ENCODE measurements at places on chromosomes 3 and 15. TPM values are rescaled to one million over a fixed set of nuclear protein-coding genes. Genes with fewer than 3 reads are reported as not detected.

The XIRP1 gene
- not detected for total RNA-seq

DNA sequence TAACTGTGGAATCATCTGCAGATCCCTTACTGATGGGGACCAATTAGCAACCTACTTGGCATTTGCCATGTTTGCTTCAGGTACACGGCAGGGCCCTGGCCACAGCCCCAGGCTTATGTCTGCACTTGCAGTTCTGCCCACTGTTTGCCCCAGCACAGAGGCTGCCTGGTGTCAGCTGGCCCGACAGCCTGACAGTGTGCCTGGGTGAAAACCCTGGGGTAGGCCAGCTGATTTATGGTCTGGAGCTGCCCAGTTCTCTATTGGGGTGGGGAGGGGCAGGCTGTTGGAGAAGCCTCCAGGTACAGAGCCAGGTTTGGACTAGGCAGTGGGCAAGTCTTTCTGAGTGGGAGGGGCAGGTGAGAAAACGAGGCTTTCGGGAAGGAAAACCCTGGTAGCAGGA is 11.2 kb upstream of the TGM5 start:
- no peak overlapping the region for H3K27ac ChIP-seq
- H3K36me3 ChIP-seq, result no peaks in the 10 kb centered on the region
- no peak for DNase-seq
- H3K4me1 ChIP-seq, result no peaks in the 10 kb centered on the region

The SPINK8 gene
- not detected for total RNA-seq

DNA sequence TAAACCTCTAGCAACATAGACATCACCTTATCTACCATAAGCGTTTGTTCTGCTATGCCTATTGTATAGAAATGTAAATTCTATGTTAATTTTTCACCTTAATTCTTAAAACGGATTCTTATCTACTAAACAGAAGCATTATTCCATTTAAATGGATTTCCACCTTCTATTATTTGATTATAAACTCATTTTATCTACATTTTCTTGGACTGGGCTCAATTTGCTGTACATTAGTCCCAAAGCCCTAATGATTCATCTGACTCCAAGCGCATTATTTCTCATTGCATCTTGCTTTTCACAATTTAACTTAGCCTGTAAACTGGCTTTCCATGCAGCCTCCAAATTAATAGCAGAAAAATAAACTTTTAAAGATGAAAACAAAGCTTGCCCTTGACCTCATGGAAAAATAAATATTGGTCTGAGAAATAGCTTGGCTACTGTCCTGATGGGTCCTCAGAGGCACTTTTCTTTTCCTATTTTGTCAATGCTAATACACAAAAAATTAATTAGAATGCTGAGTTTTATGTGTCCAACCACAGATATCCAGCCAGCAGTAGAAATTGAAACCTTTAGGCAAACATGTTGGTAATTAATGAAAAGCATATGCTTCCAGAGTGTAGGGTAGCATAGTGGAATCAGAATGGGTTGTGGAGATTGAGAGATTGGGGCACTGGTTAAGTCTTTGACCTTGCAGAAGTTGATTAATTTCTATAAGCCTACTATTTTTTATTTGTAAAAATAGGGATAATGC is 81.4 kb upstream of the CFAP20DC start:
- H3K36me3 ChIP-seq, result no peaks in the 10 kb centered on the region
- no peaks in the 10 kb centered on the region for H3K4me1 ChIP-seq
- H3K27ac ChIP-seq, result no peak overlapping the region
- H3K27me3 ChIP-seq, result peaks cover 4% of the 10 kb centered on the region
- no peak for DNase-seq

The PRR23B gene
- not detected for total RNA-seq

- no peak overlapping the region for H3K4me3 ChIP-seq
- no peaks in the 10 kb centered on the region for H3K27me3 ChIP-seq
- peaks cover 20% of the 10 kb centered on the region for H3K4me1 ChIP-seq
- no peak for DNase-seq
Observed at GRCh38 chr3:13020159-13020750, 53.0 kb downstream of the IQSEC1 start.

DNA sequence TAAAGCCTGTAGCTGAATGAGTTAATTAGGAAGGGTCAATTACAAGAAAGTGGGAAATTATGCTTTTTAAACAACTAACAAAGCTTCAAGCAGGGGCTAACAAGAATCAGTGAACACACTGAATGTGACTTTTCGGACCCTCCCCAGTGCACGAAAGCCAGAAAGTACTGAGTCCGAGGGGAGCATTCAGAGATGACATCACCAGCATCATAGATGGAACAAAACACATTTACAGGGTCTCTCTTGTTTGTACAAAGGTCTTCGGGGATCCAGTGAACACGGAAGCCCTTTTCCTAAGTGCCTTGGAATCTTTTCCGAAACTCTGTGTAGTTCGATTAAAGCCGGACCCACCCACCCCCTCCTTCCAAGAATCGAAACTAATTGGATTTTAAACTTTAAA is 829 bp downstream of the DCP1A start:
- H3K27me3 ChIP-seq, result no peaks in the 10 kb centered on the region
- peak overlapping the region; percentile 99 for H3K27ac ChIP-seq
- DNase-seq, result no peak
- H3K4me3 ChIP-seq, result peak overlapping the region; percentile 90
- H3K4me1 ChIP-seq, result peaks cover 28% of the 10 kb centered on the region

GRCh38 chr3:111385971-111386495 is 156.0 kb upstream of the CD96 start:
- no peaks in the 10 kb centered on the region for H3K36me3 ChIP-seq
- no peaks in the 10 kb centered on the region for H3K4me1 ChIP-seq
- no peak overlapping the region for H3K4me3 ChIP-seq
- DNase-seq, result no peak
- H3K27me3 ChIP-seq, result no peaks in the 10 kb centered on the region

The CATSPER2 gene
- total RNA-seq, result 12.8 TPM

The ECE2 gene
- total RNA-seq, result not detected

GRCh38 chr15:73754461-73754860 is 1.3 kb upstream of the INSYN1 start:
- peaks cover 7% of the 10 kb centered on the region for H3K27me3 ChIP-seq
- no peak overlapping the region for H3K27ac ChIP-seq
- no peaks in the 10 kb centered on the region for H3K36me3 ChIP-seq

The MYO1E gene
- total RNA-seq, result 4.6 TPM

- no peaks in the 10 kb centered on the region for H3K27me3 ChIP-seq
- DNase-seq, result no peak
- H3K4me3 ChIP-seq, result no peak overlapping the region
- H3K27ac ChIP-seq, result no peak overlapping the region
Observed at GRCh38 chr3:104825116-104825515, 541.6 kb upstream of the ALCAM start.

The PP2D1 gene
- not detected for total RNA-seq

- peaks cover 53% of the 10 kb centered on the region for H3K4me1 ChIP-seq
- no peaks in the 10 kb centered on the region for H3K36me3 ChIP-seq
- no peak for DNase-seq
- no peak overlapping the region for H3K27ac ChIP-seq
- no peaks in the 10 kb centered on the region for H3K27me3 ChIP-seq
Observed at GRCh38 chr3:112476346-112476745, 22.9 kb downstream of the BTLA start.

Data from CD4-positive, alpha-beta memory T cell (primary cell).